ENCODE measurements at places on chromosomes 3 and 15. TPM values are rescaled to one million over a fixed set of nuclear protein-coding genes. Genes with fewer than 3 reads are reported as not detected.

The SEMA3G gene
- total RNA-seq = not detected

The STAC gene
- not detected for total RNA-seq

The SMCO1 gene
- not detected for total RNA-seq

The XPC gene
- total RNA-seq = 95.2 TPM

The COL6A5 gene
- not detected for total RNA-seq

DNA sequence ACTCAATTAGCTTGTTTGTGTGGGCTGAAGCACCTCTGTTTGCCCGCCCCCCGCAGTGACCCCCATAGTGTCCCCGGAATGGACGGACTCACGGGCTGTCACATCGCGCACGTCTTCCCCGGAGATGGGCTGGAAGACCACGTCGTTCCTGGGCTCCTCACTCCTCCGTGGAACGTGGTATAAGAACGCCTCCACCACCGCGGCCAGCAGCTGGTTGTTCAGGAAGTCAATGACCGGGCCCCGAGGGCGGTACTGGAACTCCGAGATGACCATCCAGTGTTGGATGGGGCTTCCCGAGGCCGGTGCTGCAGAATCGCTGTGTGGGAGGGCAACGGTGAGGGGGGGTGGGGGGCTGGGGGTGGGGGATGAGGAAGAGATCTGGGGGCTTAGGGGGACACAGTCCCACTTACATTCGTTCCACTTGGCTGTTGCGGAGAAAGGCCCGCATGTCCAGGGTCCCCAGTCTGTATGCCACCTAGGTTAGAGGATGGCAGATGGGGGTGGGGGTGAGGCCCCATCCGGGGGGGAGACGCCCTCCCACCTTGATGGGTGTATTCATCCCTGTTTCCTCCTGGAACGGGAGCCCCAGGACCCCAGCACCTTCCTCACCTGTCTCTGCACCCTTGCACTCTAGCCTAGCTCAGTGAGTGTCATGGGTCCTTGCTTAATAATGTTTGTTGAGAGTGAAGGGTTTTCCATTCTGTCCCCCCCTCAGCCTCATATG is 30.2 kb downstream of the MUC20 start:
- no peak for DNase-seq

GRCh38 chr3:105401691-105402149 is 35.0 kb downstream of the ALCAM start:
- no peak for DNase-seq

DNA sequence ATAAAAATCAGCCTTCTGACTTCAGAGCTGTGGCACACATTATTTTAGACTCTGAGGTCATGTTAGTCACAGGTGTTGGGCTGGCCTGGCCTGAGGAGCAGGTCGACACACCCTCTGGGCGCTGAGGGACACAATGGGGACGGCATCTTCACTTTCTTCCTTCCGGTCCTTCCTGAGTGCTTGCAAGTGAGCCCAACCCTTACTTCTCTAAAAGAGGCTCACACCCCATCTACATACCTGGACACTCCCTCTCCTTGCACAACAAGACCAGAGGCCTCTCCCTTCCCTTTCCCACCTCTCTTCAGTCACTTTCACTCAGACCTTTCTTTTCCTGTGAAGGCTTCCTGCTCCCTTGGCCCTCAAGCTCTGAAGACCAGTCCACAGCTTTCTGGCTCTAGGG is 85.4 kb downstream of the XXYLT1 start:
- DNase-seq = no peak

GRCh38 chr3:61422945-61423673 is 138.3 kb upstream of the PTPRG start:
- no peak for DNase-seq

DNA sequence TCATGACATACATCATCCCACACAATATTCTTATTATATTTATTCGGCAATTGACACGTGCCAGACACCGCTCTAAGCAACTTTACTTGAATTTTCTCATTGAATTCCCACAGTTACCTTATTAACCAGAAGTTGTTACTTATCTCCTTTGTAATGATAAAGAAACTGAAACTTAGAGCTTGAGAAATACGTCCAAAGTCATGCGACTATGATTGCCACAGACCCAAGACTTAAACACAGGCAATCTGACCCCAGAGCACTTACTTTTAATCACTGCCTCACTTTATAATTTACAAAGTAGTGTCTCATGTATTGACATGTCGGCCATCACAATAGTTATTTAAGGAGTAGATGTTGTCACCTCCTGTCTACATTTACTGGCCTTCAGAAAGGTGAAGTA is 64.7 kb downstream of the ATP13A4 start:
- no peak for DNase-seq

DNA sequence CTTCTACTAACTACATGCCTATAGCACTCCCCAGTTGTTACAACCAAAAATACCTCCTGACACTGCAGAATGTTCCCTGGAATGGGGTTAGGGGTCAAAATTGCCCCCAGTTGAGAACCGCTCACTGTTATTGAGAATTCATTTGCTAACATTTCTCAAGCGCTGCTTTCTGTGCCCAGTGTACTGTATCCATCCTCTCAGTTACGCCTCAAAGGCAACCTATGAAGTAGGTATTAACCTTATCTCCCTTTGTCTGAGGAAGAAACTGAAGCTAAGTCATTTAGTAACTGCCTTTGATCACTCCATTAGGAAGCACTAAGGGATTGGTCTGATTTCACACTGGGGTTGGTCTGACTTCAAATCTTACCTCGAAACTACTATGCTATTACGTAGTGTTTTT is 70.1 kb downstream of the CADPS start:
- DNase-seq = no peak

GRCh38 chr15:88230823-88231222 is 25.7 kb downstream of the NTRK3 start:
- DNase-seq = no peak

GRCh38 chr3:126100634-126101301 is 16.8 kb upstream of the SLC41A3 start:
- DNase-seq = no peak
